ENCODE measurements at places on chromosomes 2 and 18. TPM values are rescaled to one million over a fixed set of nuclear protein-coding genes. Genes with fewer than 3 reads are reported as not detected.

MAPRE3 gene
- total RNA-seq: 5.3 TPM

C2orf80 gene
- not detected for total RNA-seq

ADRA2B gene
- under 0.01 TPM for total RNA-seq

LIMS2 gene
- 7.8 TPM for total RNA-seq

DSG4 gene
- total RNA-seq: not detected

B3GNT7 gene
- 0.27 TPM for total RNA-seq

KDM3A gene
- 28.9 TPM for total RNA-seq

EFHD1 gene
- 0.45 TPM for total RNA-seq

BOD1L2 gene
- not detected for total RNA-seq

WNT10A gene
- total RNA-seq: not detected

DTNA gene
- total RNA-seq: 34.3 TPM

ARHGEF4 gene
- total RNA-seq: 5.2 TPM

CCDC195 gene
- total RNA-seq: not detected

ALPG gene
- not detected for total RNA-seq

VWC2L gene
- total RNA-seq: not detected

HES6 gene
- 1.6 TPM for total RNA-seq

NTSR2 gene
- total RNA-seq: not detected

PIEZO2 gene
- total RNA-seq: 1.6 TPM

SATB2 gene
- 2.3 TPM for total RNA-seq

GTF2A1L gene
- not detected for total RNA-seq

GRHL1 gene
- 1.3 TPM for total RNA-seq
